ENCODE measurements at places on chromosomes 5 and 9.

DNA sequence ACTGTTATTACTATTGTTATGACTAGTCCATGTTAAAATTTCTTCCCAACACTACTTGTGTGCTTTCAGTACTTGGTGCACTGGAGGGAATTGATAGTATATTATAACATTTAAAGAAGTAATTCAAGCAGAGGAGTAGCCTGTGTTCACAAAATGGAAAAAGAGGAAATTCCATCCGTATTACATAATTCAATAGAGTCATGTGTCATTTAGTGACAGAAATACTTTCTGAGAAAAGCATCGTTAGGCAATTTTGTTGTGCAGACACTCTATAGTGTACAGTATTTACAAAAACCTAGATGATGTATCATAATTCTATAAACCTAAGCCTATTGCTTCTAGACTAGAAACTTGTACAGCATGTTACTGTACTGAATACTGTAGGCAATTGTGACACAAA, 78.3 kb upstream of the PCSK5 start:
- no peak for DNase-seq

DNA sequence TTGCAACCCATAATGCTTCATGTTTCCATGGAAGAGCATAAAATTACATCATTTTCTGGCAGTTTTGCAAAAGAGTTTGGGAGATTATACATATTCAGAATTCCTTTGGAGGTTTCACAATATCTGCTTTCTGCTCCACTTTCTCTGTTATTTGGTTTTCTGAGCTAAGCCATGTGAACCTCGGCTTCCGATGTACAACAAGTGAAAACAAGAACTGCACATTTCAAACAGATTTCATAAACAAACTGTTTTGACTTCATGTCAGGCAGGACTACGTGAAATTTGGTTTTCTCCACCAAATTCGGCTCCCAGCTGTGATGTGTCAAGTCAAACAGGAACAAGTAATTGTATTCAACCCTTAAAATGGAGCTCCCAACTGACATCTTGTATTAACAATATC, 609.8 kb downstream of the IRX1 start:
- DNase-seq = no peak

DNA sequence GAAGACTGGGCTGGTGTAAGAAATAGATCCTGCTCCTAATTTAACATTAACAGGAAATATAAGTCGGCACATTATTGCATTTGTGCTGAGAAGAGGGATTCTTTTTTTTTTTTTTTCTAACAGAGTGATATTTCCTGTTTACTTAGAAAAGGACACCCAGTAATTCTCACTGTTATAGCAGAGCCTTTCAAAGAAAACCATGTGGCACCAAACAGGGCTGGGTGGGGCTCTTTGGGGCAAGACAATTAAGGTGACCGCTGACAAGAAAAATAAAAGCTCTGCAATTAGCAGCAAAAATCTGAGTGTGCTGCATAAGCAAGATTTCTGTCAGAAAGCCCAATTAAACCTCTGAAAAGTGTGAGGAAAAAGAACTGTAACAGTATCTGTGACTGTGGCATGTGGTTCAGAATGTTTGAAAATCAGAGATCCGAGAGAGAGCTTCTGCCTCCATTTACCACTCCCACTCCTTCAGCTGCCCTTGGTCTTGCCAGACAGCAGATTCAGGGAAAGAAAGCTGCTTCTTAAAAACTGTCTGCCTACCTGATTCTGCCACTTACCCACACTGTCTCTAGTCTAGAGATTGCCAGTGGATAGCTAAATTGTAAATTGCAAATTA, 77.1 kb upstream of the IQGAP2 start:
- DNase-seq = no peak

- DNase-seq = no peak
These were observed 79.0 kb downstream of the SPRY4 start for GRCh38 chr5:142245786-142246185.

DNA sequence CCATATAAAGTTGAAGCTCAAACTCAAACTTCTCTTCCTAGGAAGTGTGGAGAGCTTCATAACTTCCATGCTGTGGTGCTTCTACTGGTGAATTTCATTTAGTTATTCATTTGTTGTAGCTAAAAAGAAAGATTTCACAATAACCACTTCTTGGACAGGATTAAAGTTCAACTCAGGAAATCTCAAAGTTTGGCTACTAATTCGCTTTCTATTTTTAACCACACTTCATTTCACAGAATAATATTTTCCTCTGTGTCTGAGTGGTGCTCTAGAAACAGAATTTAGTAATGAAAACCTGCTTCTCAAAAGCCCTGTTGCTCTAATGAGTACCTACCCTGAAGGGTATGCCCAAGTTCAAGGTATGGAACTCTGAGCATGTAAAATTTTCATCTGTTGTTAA, 73.9 kb downstream of the ACTBL2 start:
- DNase-seq = no peak

- peak; percentile 62 for DNase-seq
These were observed 243.4 kb upstream of the KLF4 start for GRCh38 chr9:107732781-107733522.

- no peak for DNase-seq
These were observed 10.0 kb upstream of the ZNF483 start for GRCh38 chr9:111514967-111515366.

All from HS-27A (cell line).